ENCODE measurements at places on chromosomes 11 and 22.
A peak's percentile ranks its signal among the peaks of the same experiment; 100 is the strongest.

DNA sequence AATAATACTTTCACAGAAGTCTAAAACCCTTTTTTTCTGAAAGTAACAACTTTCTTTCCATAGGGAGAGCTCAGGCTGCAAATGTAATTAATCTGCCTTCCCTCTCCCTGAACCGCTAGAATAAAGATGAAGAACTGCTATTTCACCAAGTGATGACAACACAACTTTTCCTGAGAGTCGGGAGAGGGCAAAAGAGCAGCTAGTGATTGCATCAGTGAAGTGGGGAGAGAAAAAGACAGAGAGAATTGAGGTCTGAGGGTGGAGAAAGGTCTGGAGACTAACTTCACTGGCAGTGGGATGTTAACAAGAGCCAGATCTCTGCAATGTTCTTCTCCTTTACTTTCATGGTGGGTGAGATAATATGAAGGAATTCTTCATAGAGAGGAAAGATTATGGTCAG is 10.9 kb upstream of the MPEG1 start:
- no peak for DNase-seq

- peak; percentile 58 for DNase-seq
Measured at GRCh38 chr11:111574373-111575225, 27.6 kb upstream of the SIK2 start.

- DNase-seq, result no peak
Measured at GRCh38 chr11:5643585-5643984, 18.8 kb downstream of the TRIM34 start.

GRCh38 chr11:122322329-122322728 is 206.3 kb upstream of the BLID start:
- no peak for DNase-seq

DNA sequence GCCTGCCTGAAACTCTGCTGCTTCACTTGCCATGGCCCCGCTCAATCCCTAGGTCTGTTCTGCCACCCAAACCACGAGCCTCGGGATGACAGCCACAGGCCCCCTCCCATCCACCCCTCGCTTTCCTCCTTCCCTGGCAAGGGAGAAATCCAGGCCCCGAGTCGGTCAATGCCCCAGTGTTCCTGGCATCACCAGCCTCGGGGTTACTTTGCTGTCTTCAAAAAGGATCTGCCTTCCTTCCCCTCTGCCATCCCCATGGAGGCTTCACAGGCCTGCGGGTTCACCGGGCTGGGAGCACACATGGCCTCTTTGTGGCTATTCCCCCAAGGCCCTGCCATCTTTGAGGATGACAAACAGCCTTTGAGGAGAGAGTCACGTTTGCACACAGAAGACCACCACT is 38.8 kb upstream of the ALX4 start:
- no peak for DNase-seq

DNA sequence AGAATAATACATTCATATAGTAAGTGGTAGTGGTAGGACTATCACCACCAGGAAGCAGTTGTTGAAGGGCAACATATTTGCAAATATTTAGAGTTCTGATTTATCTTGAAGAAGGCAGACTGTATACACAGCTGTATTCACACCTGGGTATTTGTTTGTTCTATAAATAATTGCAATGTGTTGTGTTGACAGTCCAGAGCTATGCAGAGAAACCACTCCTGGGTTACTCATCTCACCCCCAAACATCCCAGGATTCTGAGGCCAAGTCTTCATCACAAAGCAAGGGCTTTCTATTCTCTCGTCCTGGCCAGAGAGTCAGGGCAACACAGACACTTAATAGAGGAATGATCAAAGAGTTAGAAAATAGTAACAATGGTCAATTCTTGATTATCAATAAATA is 102.1 kb upstream of the FAT3 start:
- no peak for DNase-seq

DNA sequence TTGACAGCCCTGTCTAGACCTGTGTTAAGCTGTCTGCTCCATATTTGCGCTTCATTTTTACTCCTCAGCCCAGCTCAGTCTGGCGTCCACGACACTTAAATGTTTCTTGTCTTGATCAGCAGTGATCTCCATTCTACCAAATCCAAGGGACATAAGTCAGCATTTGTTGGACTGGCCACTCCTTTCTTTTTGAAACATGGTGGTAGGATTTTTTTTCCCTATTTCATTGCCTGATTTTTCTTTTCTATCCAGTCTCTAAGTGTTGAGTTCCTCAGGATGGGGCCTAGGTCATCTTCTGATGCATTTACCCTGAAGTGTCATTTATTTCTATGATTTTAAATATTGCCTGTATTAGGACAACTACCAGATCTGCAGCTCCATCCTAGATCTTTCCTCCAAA is 873 bp downstream of the NCAPH2 start:
- DNase-seq, result no peak

DNA sequence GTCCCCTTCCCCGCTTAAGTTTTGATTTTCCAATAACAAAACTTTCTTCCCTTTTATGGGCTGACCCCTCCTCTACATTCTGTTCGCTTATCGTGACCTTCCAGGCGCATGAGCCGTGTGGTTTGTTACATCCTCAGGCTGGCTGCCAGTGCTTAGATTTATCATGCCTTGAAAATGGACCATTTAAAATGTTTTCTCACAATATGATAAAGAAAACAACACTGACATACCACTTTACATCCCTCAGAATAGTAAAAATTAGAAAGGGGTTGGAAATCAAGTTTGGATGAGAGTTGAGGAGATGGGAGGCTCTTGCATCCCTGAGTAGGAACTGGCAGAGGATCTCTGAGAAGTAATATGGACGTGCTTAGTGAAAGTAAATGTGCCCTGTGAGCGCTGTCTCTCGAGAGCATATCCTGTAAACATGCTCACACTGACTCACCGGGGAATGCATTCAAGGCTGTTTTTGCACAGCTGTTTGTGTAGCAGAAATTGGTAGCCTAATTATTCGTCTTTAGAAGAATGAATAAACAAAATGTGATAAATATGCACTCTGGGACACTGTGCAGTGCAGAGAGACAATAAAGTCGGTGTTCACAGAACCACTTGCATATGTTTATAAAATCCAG is 17.1 kb upstream of the TOLLIP start:
- no peak for DNase-seq

DNA sequence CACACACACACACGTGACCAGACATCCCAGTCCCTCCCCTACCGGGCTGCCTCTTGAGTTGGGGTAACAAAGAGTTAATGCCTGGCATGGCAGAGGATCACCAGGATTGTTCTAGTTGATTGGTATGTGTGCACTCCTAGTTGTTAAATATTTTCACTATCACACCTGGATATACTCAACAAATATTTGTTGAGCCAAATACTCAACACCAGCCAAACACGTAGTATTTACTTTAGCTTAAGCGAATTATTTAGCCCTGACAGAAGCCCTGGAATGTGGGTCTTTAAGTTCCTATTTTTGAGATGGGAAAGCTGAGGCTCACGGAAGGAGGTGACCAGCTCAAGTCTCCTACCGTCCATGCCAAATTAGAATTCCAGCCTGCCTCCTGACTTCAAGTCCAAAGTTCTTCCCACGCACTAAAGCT is 10.5 kb downstream of the CD3E start:
- no peak for DNase-seq

- DNase-seq, result no peak
Measured at GRCh38 chr11:105100206-105100605, 39.4 kb downstream of the CARD18 start.

GRCh38 chr11:104652996-104653395 is 245.3 kb downstream of the CASP12 start:
- DNase-seq, result no peak

GRCh38 chr11:38562562-38562961 is 1964.5 kb upstream of the RAG2 start:
- DNase-seq, result no peak

DNA sequence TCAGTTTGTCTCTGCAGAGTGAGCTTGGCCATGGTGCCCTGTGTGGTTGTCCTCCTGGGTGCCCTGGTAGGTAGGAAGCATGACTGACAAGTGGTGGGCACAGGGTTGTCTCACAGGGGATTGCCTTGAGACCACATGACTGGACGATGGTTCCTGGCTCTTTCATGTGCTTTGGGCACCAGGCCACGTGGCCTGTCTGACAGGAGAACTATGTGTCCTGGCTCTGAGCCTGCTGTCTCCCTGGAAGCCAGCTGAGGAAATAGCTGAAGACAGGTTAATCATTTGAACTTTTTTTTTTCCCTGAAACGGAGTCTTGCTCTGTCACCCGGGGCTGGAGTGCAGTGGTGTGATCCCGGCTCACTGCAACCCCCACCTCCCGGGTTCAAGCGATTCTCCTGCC is 93.2 kb downstream of the LDLRAD3 start:
- DNase-seq, result no peak

DNA sequence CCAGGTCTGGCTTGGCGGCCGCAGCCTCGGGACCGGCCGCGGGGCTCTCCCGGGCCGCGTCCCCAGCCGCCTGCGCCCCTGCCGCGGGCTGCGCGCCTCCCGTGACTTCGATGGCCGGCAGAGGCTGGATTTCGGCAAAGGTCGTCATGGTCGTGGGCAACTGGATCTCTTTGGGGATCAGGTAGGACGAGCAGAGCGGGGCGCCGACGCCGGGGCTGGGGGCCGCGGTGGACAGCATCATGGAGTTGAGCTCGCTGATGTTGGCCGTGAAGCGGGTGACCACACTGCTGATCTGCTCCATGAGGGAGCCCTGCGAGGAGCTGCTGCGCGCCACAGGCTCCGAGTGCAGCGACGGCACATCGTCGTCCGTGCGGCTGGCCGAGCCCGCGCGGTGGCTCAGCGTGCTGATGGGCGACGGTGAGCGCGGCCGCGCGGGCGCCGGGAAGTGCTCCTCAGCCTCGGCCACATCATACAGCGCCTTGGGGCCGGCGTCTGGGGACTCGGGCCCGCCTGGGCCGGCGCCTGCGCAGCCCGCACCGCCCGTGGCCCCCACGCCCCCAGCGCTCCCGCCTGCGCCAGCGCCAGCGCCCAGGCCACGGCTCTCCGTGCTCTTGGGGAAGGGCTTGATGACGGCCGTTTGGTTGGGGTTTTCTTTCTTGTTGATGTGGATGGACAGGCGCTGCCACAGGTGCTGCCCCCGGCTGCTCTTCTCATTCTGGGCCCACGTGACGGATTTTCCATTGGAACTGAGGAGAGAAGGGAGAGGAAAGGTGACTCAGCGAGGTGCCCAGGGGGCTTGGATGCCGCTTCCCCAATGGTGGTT is 171.4 kb upstream of the CTSC start:
- DNase-seq, result no peak
